ENCODE measurements at places on chromosomes 7 and 10.

DNA sequence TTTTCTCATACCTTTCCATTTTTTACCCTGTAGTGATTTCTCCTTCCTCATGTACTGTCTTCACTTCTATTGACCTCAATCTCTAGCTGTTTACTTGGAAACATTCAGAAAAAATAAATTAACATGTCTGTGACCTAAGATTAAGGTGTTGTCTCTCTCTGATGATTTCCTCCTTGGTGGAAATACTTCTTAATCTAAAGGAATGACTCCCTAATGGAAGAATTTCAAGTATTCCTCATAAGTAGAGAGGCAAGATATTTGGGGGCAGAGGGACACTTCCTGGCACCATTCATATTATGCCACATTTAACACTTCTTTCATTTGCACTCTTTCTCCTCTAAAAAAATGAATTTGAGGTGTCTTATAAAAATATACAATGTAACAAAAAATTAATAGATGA lies 202.8 kb downstream of the NEBL start:
- no peak for DNase-seq

- DNase-seq, result no peak
Observed at GRCh38 chr10:11063856-11064255, 46.2 kb downstream of the CELF2 start.

- no peak for DNase-seq
Observed at GRCh38 chr7:130673066-130673465, 4.5 kb upstream of the COPG2 start.

GRCh38 chr10:86961481-86962091 lies 3.2 kb downstream of the SNCG start:
- DNase-seq, result no peak

DNA sequence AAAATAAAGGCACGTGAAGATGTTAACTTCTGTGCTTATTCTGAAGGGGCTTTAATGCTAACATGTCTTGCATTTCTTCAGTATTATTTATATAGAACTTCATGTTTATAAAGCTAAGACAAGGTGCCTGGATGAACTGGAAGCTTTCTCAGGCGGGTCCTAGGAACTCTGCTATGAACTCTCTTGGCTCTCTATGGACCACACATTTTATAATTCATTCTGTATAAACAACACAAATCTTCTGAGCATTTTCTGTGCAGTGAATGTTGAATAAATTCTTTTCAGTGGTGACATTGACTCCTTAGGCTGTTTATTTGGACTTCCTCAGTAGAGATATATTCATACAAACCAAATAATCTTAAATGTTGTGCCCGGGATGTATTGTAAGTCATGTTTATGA lies 79.6 kb downstream of the TRIL start:
- DNase-seq, result no peak

GRCh38 chr7:137480401-137480800 lies 136.9 kb upstream of the PTN start:
- DNase-seq, result no peak

GRCh38 chr7:140540136-140540777 lies 61.0 kb upstream of the MKRN1 start:
- DNase-seq, result no peak

DNA sequence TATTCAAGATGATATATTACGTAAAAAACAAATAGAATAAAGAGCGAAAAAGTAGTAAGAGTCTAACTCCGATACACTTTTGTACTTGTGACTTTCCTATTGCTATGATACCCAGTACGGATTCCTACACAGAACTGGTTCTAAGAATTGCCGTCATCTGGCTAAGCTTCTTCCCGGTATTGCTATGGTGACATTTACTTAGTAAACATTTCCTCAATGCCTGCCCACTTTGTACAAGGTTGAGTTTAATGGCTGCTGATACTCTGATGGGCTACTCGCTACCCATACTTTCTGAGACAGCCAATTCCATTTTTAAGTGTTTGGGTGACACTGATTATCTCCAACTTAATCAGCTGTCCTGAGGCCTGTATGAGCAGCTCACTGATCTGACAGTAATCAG lies 55.6 kb downstream of the OSBPL3 start:
- no peak for DNase-seq

DNA sequence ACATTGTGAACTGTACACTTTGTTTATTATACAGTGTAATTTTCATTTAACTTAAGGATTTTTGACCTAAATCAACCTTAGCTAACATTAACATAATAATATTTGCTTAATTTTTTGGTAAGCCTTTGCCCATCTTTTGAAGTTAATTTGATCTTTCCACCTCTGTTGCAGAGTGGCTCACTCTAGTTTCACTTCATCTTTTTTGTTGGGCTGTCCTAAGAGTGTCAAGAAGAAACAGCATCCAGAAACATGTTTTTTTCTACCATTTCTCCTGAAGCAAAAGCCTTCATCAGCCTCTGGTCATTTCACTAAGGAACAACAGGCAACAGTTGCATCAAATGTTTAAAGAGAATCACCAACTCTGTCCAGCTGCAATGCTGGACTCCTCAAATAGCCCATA lies 824.7 kb downstream of the REEP3 start:
- DNase-seq, result no peak

DNA sequence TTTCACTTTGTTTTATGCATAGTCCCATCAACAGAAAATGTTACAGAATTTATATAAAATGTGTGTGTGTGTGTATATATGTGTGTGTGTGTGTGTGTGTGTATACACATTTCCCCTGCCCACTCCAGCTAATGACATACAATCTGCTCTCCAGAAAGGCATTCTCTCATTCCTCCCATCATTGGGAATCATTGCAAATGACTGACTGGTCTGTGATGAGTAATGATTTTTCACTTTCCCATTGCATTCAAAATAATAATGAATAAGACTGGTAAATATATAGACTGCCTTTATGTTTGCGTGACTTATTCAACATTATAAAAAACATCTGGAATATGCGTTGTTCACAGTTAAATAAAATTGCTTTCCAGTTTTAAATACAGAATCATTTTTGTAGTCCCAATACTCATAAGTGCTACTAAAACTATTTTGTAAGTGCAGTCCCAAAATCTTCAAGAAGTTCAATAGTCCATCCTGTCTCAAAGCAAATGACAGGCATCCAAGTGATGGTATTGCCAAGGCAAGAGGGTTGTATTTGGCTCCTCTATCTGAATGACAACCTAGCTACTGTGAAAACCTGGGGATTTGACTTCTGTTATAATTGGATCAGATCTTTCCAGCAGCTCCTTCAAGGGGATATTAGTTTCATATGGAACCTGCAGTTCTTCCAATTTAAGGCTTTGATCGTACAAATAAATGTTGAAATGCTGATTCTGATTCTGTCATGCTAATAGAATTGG lies 150.9 kb downstream of the POLR1F start:
- DNase-seq, result no peak

- DNase-seq, result peak; percentile 71
Observed at GRCh38 chr7:151251328-151251688, 2.8 kb upstream of the SMARCD3 start.

DNA sequence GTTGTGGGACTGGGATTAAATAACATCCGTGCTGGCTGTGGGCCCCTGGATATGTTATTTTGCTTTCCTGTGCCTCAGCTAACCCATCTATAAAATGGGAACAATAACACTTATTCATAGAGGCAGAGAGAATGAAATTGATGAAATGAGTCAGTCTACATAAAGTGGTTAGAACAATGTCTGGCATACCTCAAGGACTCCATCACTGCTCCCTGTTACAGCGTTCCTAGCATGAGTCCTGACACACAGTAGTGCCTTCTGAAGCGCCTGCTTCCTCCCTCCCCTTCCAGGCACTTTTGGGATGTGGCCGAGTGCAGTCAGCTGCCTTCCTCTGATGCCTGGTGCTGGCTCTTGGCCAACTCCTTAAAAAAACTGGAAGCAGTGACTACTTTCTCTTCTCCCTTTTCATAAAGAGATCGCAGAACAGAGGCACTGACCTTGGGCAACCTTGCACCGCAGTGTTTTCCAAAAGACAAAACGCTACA lies 108.4 kb upstream of the ZMIZ1 start:
- no peak for DNase-seq

- no peak for DNase-seq
Observed at GRCh38 chr7:18202315-18203045, 174.8 kb upstream of the PRPS1L1 start.

GRCh38 chr7:48317360-48317759 lies 146.1 kb downstream of the ABCA13 start:
- no peak for DNase-seq

DNA sequence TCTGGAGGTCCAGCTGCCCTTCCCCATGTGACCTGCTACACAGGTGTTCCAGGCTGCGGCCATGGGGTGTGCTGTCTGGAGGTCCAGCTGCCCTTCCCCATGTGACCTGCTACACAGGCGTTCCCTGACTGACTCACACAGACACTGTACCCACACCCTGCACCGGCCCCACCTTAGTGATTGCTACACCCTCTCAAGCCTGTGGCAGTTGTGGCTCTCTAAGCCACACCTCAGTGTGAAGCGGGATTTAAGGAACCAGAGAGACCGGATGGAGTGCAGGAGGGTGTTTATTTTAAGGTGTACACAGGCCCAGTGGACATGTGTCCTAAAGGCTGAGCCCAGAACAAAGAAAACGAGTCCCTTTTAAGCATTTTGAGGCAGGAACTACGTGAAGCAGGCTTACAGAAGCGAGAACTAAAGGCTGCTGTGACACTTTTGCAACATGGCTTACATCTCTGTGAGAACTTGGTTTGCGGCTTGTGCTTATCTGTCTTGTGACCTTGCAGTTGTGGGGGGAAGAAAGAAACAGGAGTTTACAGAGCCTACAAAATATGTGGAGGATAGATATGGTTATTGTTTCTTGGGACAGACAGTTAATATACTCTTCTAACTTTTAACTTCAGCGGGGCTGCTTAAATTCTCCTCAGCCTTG lies 326.4 kb downstream of the PAXIP1 start:
- DNase-seq, result no peak

- no peak for DNase-seq
Observed at GRCh38 chr10:76197293-76197692, 765.9 kb downstream of the LRMDA start.

- no peak for DNase-seq
Observed at GRCh38 chr10:107971973-107972372, 807.5 kb upstream of the SORCS1 start.

DNA sequence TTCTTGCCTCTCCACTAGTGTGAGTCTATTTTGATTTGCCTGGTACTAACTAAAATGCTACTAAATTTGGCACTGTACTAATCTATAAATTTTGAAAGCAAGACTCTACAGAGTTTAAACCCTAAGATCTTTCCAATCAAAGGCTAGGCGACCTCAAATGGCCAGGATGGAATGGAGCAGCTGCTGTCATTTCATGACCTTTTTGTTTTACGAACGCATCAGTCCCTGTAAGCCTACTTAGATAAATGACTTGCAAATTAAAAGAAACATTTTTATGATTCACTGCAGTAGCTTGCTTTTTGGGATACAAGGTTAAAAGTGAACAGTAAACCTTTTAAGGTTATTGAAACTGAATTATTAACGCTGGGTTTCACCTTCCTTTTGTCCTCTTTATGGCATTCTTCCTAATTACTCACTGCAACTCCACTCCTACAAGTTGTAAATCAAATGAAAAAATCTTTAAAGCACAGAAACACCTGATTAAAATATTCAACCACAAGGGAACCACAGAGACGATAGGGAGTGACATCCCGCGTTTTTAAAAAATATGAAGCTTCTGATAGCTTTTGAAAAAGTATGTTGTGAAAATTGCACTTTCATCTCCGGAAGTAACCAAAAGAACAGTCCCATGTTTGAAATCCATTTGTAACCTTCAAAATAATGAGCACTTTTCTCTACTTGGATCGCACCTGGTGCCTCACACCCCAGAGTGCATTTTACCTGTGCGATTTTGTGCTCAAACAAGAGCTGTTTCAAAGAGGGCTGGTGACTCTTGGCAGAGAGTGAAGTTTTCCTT lies 595.1 kb downstream of the PARD3 start:
- DNase-seq, result no peak

DNA sequence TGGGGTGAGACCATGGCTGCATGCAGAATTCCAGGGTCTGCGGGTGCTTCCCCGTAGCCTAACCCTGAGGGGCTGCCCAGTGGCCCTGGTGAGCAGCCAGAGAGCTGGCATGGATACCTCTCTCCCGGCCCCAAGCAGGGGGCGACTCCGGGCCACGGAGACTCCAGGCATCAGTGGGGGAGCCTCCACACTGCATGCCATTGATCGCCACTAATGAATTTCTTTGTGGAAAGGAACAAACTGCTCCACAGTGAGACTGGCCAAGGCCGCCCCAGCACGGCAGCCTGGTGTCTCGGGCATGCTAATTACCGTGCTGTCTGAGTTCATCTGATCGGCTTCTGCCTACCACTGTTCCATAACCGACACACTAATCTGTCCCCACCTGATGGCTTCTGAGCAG lies 184.4 kb downstream of the GRID1 start:
- no peak for DNase-seq

DNA sequence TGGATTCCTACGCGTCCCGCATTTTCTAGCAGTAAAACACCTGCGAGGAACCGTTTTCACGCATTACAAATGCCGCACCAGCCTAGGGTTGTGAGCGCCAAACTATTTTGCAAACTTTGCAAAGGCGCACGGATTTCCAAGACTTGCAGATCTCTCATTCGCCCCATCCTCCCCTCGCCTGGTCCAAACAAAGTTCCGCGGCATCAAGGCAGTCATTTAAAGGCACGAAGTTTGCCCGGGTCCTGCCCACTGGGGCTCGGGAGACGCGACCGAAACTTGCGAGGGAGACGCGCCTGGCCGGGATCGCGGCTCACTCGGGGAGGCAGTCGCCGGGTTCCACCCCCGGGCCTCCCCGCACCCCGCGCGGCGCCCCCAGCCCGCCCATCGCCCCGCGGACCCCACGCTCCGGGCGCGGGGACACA lies 613 bp downstream of the USP6NL start:
- peak; percentile 76 for DNase-seq

DNA sequence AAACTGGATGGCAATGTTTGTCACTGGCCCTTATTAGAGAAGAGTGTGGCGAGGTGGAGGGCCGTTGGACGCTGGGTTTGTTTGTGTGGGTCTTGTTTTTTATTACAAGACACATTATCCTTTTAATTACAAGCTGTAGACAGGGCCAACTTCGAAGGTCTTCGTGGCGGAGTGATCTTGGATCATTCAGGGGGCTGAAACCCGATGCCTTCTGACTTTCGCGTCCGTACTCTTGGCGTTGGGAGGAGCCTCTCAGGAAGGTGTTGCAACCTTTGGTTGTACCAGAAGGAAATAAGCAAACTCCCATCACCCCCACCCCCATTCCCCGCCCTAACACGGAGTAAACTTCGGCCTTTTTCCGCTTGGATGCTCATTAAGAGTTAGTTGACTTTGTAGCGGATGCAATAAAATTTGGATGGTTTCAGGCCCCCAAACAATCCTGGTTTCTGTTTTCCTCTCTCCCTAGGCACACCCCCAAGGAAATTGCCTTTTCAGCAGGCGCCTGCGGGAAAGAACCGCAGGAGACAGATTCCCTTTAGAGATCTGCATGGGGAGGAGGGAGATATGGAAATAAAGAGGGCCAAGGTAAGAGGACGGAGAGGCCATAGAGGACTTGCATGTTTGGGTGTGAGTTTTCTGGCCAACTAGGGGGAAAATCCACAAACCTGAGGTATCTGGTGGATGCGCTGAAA lies 294.5 kb upstream of the NFE2L3 start:
- DNase-seq, result no peak

DNA sequence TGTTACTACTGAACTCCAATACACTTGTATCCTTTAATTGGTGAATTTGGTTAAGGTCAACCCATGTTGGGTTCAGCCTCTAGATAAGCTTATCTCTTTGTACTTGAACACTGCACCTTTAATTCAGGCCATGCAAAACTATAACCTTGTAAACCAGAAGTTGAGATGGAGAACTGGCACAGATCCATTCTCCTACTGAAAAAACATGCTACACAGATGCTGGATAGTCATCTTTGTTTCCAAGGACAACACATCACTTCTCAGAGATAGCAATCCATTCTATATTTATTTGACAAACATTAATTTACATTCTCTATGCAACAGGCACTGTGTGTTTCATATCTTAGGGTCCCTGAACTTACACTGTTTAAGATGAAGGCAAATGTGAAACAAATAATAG lies 2.9 kb upstream of the CDK14 start:
- no peak for DNase-seq

Measured in Right ventricle myocardium inferior (tissue), 1 donor.